ENCODE measurements at places on chromosomes 2 and 18.

GRCh38 chr2:59463426-59463825, 1090.0 kb downstream of the BCL11A start:
- no peaks in the 10 kb centered on the region for H3K36me3 ChIP-seq
- no peak overlapping the region for H3K4me3 ChIP-seq
- H3K27ac ChIP-seq = no peak overlapping the region
- DNase-seq = no peak

GRCh38 chr2:239151201-239152131, 249.4 kb downstream of the HDAC4 start:
- no peak overlapping the region for H3K4me3 ChIP-seq
- H3K27ac ChIP-seq = no peak overlapping the region
- H3K4me1 ChIP-seq = no peaks in the 10 kb centered on the region
- no peaks in the 10 kb centered on the region for H3K27me3 ChIP-seq

- no peaks in the 10 kb centered on the region for H3K36me3 ChIP-seq
- no peak for DNase-seq
- H3K4me1 ChIP-seq = no peaks in the 10 kb centered on the region
- H3K4me3 ChIP-seq = no peak overlapping the region
- H3K27me3 ChIP-seq = no peaks in the 10 kb centered on the region
Observed at GRCh38 chr18:63443829-63444228, 21.6 kb upstream of the VPS4B start.

GRCh38 chr2:70870790-70871189, 35.2 kb upstream of the CD207 start:
- peaks cover 33% of the 10 kb centered on the region for H3K27me3 ChIP-seq
- no peak overlapping the region for H3K4me3 ChIP-seq
- peaks cover 5% of the 10 kb centered on the region for H3K4me1 ChIP-seq
- DNase-seq = no peak
- H3K27ac ChIP-seq = no peak overlapping the region

DNA sequence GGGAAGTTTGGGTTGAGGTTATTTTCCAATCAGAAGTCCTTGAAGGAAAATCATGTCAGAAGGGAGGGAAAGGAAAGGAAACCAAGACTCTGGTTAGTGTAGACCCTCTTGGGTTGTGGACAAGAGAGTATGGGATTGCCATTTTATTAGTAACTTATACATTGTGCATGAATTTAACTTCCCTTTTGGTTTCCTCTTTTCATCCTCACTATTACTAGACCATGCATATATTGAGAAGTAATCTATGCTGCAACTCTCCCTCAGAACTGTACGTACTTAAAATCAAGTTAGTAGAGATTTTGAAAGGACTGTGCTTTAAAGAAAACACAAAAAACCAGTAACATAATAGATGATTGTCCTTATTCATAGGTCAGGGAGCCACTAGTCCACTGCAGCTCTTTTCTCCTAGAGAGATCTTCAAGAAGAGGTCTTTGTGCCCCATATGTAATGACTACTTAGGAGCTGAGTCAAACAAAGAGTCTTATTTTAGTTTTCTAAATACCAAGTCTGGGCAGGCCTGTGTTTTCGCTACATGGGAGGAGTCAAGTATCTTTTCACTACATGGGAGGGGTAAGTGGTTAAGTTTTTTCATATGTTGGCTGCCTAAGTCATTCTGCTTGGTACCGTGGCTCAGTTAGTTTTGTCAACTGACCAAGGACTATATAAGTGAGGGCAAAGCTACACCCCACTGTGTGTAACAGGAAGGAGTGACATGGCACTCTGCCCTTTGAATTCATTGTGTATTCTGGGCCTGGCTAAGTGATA, 25.2 kb upstream of the FAM117B start:
- no peak overlapping the region for H3K4me3 ChIP-seq
- H3K36me3 ChIP-seq = no peaks in the 10 kb centered on the region
- H3K27ac ChIP-seq = no peak overlapping the region

DNA sequence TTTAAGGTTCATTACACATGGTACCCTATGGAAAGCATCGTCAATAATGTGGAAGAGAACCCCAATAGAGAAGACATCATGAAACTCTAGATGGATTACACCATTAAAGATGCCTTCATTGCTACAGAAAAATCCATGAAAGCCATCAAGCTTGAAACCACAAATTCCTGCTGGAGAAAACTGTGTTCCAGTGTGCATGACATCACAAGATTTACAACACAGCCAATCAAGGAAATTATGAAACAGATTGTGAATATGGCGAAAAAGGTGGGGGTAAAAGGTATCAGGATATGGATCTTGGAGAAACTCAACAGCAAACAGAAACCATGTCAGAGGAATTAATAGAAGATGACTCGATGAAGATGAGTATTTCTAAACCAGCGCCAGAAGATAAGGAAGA, 200.0 kb downstream of the SLC4A10 start:
- DNase-seq = no peak
- H3K4me3 ChIP-seq = no peak overlapping the region
- no peaks in the 10 kb centered on the region for H3K4me1 ChIP-seq
- no peaks in the 10 kb centered on the region for H3K36me3 ChIP-seq
- no peaks in the 10 kb centered on the region for H3K27me3 ChIP-seq

- no peaks in the 10 kb centered on the region for H3K27me3 ChIP-seq
- H3K4me3 ChIP-seq = no peak overlapping the region
- H3K36me3 ChIP-seq = no peaks in the 10 kb centered on the region
- no peak for DNase-seq
- no peaks in the 10 kb centered on the region for H3K4me1 ChIP-seq
- H3K27ac ChIP-seq = no peak overlapping the region
Observed at GRCh38 chr2:74983631-74984392, 25.4 kb downstream of the POLE4 start.

- H3K36me3 ChIP-seq = no peaks in the 10 kb centered on the region
- H3K27ac ChIP-seq = no peak overlapping the region
- H3K27me3 ChIP-seq = no peaks in the 10 kb centered on the region
- DNase-seq = no peak
- H3K4me3 ChIP-seq = no peak overlapping the region
Observed at GRCh38 chr2:355773-356172, 67.9 kb upstream of the ALKAL2 start.

- no peaks in the 10 kb centered on the region for H3K36me3 ChIP-seq
- peaks cover 3% of the 10 kb centered on the region for H3K4me1 ChIP-seq
- no peak overlapping the region for H3K4me3 ChIP-seq
- DNase-seq = peak; percentile 87
Observed at GRCh38 chr2:64036034-64036705, 16.9 kb upstream of the VPS54 start.

GRCh38 chr2:3604991-3605961, 10.4 kb downstream of the COLEC11 start:
- H3K4me3 ChIP-seq = no peak overlapping the region
- no peak overlapping the region for H3K27ac ChIP-seq
- peak; percentile 3 for DNase-seq
- no peaks in the 10 kb centered on the region for H3K4me1 ChIP-seq
- no peaks in the 10 kb centered on the region for H3K27me3 ChIP-seq

GRCh38 chr2:174785481-174785880, 21.2 kb upstream of the CHRNA1 start:
- no peak overlapping the region for H3K4me3 ChIP-seq
- peak overlapping the region; percentile 98 for H3K27ac ChIP-seq
- no peaks in the 10 kb centered on the region for H3K27me3 ChIP-seq
- no peaks in the 10 kb centered on the region for H3K36me3 ChIP-seq

- no peaks in the 10 kb centered on the region for H3K4me1 ChIP-seq
- no peaks in the 10 kb centered on the region for H3K27me3 ChIP-seq
- DNase-seq = no peak
- H3K4me3 ChIP-seq = no peak overlapping the region
Observed at GRCh38 chr2:80894486-80894885, 589.9 kb upstream of the LRRTM1 start.
